ENCODE measurements at places on chromosomes 7 and 10. TPM values are rescaled to one million over a fixed set of nuclear protein-coding genes. Genes with fewer than 3 reads are reported as not detected.

DNA sequence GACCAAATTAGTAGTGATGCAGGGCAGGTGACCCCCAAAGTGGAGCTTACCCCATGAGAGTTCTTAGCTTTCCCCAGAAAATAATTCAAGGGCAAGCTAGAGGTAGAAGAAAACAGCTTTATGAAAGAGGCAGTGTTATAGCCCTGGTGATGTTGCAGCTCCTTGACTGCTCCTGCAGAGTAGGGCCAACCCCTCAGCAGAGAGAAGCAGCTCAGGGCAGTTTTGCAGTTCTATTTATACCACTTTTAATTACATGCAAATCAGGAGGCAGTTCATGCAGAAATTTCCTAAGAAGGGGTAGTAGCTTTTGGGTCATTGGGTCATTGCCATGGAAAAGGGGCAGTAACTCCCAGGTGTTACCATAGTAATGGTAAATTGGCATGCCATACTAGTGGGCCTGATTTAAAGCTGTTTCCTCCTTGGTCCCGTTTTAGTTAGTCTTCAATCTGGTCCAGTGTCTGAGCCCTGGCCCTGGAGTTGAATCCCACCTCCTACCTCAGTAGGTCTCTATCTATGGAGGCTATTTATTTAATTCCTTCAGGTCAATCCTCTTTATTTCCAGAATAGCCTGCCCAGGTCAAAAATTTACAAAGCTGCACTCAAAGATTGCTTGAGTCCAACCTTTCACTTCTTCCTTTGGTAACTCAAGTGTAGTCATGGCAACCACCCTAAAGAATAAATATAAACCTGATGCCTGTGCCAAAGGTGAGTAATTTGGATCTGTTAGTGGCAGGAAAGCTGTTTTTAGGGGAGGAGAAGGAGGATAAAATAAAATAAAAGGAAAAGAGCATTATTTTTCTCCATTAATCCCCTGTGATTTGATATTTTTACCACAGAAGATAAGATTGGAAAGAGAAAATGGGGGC is 29.5 kb downstream of the PLXDC2 start:
- DNase-seq = no peak

DNA sequence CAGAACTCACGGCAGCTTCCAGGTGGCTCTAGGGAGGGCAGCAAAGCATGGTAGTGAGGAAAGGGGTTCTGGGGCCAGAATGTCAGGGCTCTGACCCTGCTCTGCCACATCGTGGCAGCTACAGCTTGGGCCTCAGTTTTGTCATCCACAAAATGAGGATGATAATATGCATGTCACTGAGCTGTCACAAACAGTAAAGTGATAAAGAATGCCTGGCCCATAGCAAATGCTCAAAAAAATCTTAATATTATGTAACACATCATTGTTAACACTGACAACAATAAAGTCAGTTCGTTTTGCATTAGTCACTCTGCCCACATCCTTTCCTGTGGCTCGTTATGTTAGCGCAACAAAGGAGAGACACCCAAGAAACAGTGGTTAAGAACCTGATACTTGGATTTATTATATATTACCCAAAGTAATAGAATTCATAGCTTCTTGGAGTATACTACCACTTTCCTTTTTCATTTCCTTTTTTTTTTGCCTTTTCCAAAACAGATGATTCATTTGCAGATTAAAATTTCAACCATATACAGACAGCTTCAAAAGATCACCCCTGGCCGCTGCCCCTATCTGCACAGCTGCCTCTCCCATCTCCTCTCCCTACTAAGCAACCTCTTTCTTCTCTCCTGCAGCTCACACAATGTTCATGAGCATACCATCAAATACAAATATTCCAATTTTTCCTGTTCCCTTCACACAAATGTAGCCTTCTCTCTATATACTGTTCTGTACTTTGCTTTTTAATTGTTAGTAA is 45.5 kb upstream of the DDC start:
- no peak for DNase-seq

- no peak for DNase-seq
Measured at GRCh38 chr7:114986190-114987180, 64.6 kb downstream of the MDFIC start.

DNA sequence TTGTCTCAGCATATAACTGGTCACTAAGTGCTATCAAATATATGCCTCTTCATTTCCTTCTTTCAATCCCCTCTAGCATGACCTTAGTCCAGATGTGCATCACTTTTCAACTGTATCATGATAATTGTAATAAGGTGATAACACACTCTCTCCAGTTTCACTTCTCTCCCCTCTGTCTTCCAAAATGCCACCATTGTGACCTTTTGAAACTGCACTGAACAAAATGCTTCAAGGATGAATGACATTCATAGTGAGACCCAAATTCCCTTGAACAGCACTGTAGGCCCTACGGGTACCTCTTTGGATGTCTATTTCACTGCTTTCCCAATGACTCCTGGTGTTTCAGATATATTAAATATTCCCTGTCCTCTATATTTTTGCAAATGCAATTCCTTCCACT is 224.8 kb downstream of the DNAJB9 start:
- DNase-seq = no peak

DNA sequence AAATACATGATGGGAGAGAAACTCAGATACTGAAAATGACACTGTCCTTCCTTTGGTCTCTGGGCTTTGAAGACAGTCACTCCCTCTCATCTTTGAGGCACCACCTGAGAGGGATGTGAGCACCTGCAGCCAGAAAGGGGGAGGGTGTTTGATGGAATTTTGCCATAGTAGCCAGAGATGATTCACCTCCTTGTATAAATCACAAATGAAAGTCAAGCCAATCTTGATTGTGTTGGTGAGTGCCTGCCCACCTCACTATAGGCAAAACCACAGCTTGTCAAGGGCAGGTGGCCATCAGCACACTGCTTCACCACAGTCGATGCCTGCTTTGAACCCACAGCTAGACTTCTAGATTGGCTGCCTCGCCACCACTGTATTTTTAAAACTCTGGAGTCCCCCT is 48.2 kb downstream of the PON1 start:
- no peak for DNase-seq

GRCh38 chr10:34908481-34908880 is 93.4 kb upstream of the PARD3 start:
- no peak for DNase-seq

DNA sequence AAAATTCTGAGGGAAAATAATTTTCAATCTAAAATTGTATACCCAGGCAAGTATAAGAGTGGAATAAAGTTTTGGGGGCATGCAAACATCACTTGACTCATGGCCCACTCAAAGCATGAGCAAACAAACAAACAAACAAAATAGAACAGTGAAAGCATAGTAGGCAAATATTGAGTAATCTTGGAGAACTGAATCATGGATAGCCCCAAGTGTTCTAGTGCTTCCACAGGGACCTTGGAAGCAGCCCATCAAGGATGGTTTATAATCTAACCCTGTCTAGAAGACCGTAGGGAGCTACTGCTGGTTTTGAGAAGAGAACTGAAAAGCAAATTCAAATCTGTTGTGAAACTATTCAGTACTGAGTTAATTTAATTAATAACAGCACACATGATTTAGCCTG is 22.1 kb downstream of the POLR3A start:
- no peak for DNase-seq

GRCh38 chr7:38507384-38507783 is 123.8 kb downstream of the AMPH start:
- no peak for DNase-seq

- no peak for DNase-seq
Measured at GRCh38 chr10:54622017-54622416, 179.0 kb downstream of the PCDH15 start.

DNA sequence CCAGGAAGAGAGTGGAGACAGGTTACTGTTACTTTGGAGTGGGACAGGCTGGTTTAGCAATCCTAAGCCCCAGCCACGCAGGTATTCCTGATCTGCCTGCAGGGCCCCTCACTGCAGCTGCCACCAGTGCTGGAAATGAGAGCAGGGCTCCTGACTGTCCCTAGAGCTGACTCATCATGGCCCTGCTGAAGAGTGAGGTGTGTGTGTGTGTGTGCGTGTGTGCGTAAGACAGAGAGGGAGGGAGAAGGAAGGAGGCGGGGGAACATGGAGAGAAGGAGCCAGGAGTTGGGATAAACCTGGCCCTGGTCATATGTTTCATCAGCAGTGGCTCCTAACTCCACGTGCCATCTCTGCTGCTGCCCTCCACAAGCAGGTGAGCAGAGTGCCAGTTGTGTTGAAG is 3.6 kb downstream of the FOXI2 start:
- DNase-seq = no peak

- no peak for DNase-seq
Measured at GRCh38 chr10:95234951-95235350, 40.9 kb downstream of the ACSM6 start.

- DNase-seq = no peak
Measured at GRCh38 chr7:86889501-86889900, 170.0 kb downstream of the ELAPOR2 start.

DNA sequence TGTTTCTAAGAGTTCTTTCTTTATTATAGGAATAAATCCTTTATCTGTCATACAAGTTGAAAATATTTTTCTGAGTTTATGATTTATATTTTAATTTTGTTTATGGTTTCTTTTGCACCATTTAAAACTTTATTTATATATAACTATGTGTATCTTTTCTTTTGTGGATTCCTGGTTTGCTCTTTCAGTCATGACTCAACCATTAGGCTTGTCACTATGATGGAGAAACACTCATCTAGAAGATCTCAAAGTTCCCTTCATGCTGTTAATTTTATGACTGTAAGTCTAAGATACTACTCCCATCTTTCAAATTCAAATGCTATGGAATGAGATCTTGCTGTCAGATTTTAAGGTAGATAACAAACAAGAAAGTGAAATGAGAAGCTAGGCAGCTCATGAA is 199.5 kb downstream of the INHBA start:
- no peak for DNase-seq

- no peak for DNase-seq
Measured at GRCh38 chr7:132248841-132249240, 327.4 kb downstream of the PLXNA4 start.

- no peak for DNase-seq
Measured at GRCh38 chr10:86400705-86401587, 34.4 kb upstream of the GRID1 start.

DNA sequence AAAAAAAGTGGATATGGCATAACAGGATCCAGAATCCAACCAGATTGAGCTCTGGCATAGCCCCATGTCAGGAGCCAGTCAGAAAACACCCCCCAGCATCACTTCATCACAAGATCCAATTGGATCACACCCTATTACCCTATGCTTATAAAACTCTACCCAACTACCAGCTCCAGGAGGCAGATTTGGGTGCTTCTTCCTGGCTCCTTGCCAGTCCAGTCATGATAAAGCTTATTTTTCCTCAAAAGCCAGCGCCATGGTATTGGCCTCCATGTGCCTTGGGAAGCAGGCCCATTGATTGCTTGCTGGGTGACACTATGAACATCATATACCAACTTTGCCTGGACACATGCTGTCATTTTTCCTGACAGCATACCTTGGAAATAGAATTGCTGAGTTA is 281.4 kb upstream of the MKLN1 start:
- DNase-seq = no peak

- no peak for DNase-seq
Measured at GRCh38 chr7:97218767-97219166, 101.3 kb downstream of the SDHAF3 start.

- no peak for DNase-seq
Measured at GRCh38 chr7:3861386-3861785, 560.3 kb downstream of the SDK1 start.

- DNase-seq = no peak
Measured at GRCh38 chr7:69114374-69114773, 483.9 kb upstream of the AUTS2 start.

DNA sequence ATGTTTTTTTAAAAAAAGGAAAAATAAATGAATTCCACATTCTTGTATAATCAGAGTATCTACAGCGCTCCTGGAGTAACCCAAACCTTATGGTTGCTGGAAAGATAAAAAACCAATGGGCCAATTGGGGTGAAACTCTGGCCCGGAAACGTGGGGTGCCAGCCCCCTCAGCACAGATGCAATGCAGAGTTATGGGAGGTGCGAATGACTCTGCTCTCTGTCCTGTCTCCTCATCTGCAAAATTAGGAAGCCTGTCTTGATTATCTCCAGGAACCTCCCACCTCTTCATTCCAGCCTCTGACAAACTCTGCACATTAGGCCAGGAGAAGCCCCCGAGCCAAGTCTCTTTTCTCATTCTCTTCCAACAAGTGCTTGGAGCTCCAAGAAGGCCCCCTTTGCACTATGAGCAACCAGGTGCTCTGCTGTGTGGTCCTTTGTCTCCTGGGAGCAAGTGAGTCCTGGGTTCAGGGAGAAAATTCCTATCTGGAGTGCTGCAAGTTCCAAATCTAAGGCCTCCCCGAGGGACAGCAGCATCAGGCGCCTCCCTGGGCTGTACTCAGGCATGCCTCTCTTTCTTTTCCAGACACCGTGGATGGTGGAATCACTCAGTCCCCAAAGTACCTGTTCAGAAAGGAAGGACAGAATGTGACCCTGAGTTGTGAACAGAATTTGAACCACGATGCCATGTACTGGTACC is 130.5 kb upstream of the PRSS1 start:
- DNase-seq = no peak

- DNase-seq = no peak
Measured at GRCh38 chr7:137305901-137306621, 37.5 kb downstream of the PTN start.

DNA sequence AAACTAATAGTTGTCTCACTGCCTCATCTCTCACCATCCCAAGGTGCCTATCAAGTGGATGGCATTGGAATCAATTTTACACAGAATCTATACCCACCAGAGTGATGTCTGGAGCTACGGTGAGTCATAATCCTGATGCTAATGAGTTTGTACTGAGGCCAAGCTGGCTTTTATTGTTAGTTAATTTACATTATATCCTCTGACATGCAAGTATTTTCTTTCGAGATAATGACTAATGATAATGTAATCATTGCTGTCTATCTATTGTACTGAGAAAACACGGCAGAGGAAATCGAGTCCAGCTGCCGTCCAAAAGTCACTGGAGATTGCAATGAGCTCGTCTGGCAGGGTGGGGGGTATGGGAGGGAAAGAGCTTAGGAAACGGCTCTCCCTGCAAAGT is 172.4 kb upstream of the LANCL2 start:
- no peak for DNase-seq

DNA sequence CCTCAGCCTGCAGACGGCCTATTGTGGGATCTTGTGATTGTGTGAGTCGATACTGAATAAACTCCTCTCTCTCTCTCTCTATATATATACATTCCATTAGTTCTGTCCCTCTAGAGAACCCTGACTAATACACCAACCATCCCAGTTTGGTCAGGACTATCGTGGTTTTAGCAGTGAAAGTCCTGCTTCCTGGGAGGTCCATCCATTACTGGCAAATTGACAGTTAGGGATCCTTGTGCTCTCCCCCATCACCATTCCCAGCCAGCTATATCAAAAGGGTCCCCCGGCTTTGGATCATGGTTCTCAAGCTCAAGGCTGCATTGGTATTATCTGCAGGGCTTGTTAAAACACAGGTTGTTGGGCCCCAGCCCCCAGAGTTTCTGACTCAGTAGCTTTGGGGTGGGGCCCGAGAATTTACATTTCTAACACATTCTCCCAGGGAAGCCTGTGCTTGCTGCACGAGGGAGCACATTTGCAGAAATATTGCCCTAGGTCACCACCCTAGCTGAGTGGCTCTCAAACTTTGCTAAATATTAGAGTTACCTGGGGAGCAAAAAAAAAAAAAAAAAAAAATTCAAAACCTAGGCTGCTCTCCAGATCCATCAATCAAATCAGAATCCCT is 899.1 kb upstream of the AUTS2 start:
- DNase-seq = no peak

GRCh38 chr10:93482145-93482834 is at the start of gene MYOF:
MYOF (minus strand) TSS chr10:93482334; CDS start chr10:93482194, 140 bp downstream.
- no peak for DNase-seq

The C10orf90 gene
- polyA plus RNA-seq = 0.70 TPM

The WIPF3 gene
- 5.6 TPM for polyA plus RNA-seq

The UTF1 gene
- polyA plus RNA-seq = not detected

The OR6V1 gene
- not detected for polyA plus RNA-seq

All from renal cortex interstitium (tissue), 15 donors.